ENCODE measurements at places on chromosomes 2 and 18.

- peak; percentile 35 for DNase-seq
Observed at GRCh38 chr2:144659731-144660275, 139.9 kb upstream of the ZEB2 start.

DNA sequence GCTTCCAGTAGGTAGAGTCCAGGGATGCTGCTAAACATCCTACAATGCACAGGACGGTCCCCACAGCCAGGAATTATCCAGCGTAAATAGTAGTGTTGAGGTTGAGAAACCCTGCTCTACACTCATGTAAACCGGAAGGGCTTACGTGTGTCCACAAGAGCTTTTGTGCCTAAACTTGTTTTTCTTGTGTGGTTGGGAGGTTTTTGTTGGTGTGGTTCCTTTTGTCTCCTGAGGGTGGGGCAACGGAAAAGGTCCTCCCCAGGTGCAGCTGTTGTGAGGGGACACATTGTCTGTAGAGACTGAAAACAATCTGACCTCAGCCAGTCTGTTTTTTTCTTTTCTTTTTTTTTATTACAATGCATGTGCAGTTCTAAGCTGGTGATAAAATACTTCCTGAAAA, 72.7 kb upstream of the MGAT5 start:
- no peak for DNase-seq

GRCh38 chr18:48680339-48681250, 141.8 kb downstream of the CTIF start:
- no peak for DNase-seq

DNA sequence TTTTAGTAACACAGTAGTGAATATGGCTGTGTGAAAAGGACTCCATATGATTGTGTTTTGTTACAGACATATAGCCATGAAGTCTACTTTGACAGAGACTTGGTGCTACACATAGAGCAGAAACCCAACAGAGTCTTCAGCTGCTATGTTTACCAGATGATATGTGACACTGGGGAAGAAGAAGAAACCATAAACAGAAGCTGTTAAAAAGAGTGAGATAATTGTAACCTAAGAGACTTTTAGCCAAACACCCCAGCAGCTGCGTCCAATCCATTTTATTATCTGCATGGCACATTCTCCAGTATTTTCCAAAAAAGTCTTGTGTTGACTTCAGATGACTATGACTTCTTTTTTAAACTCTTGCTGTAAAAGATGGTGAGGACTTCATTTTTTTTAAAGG, 41.4 kb upstream of the CYBRD1 start:
- no peak for DNase-seq

GRCh38 chr18:4157352-4157751, 297.8 kb downstream of the DLGAP1 start:
- no peak for DNase-seq

DNA sequence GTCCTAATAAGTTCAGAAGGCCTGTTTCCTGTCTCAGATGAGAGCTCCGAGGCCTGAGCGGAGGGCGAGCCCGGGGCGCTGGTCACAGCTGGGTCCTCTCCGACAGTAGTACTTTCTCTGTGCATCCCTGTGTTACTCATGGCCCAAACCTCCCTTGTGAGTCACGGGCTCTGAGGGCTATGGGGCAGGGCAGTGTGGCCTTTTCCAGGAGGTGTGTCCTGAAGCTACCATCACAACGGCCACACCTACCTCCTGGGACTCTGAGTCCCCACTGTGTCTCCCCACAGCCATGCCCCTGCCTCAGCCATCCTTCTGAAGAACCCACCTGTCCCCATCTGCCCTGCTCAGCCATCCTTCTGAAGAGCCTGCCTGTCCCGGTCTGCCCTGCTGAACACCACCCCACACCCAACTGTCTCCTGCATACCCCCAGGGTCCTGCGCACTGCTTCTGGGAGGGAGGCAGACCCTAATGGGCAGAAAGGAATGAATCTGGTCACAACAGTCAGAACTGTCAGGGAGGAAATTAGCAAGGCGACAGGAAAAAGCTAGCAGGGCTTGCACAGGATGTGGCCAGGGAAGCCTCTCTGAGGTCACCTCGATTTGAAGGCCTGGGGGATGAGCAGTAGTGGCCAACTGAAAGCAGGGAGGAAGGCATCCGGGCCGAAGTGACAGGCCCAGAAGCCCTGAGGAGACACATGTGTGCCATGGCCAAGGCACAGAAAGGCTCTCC, 145.4 kb upstream of the RIOK3 start:
- no peak for DNase-seq

- no peak for DNase-seq
Observed at GRCh38 chr2:212274215-212274614, 264.4 kb downstream of the ERBB4 start.

DNA sequence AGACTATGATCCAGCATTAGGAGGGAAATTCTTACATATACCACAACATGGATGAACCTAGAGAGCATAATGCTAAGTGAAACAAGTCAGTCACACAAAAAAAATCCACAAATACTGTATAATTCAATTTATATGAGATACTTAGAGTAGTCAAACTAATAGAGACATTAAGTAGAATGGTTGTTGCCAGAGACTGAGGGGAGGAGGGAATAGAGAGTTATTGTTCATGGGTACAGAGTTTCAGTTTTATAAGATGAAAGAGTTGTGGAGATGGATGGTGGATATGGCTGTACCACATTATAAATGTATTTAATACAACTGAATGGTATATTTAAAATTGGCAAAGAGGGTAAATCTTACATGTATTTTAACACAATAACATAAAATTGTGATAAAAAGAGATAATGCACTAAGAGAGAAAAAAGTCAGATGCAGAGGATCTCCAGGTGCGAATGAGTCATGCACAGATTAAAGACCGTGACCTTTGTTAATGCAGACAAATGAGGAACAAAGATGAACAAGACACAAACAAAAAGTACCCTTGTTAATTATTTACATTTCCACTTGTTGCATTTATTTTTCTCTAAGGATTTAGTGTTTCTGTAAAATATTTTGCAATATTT, 541.7 kb upstream of the MEX3C start:
- no peak for DNase-seq

- no peak for DNase-seq
Observed at GRCh38 chr2:120805602-120806001, 69.9 kb downstream of the GLI2 start.

Data from hematopoietic multipotent progenitor cell treated with erythropoietin and hydrocortisone succinate and interleukin-3 and kit ligand, for 8 days (in vitro differentiated cells).